Mesothelial cell of epicardium (in vitro differentiated cells): ENCODE measurements at places on chromosomes 13 and 19.

DNA sequence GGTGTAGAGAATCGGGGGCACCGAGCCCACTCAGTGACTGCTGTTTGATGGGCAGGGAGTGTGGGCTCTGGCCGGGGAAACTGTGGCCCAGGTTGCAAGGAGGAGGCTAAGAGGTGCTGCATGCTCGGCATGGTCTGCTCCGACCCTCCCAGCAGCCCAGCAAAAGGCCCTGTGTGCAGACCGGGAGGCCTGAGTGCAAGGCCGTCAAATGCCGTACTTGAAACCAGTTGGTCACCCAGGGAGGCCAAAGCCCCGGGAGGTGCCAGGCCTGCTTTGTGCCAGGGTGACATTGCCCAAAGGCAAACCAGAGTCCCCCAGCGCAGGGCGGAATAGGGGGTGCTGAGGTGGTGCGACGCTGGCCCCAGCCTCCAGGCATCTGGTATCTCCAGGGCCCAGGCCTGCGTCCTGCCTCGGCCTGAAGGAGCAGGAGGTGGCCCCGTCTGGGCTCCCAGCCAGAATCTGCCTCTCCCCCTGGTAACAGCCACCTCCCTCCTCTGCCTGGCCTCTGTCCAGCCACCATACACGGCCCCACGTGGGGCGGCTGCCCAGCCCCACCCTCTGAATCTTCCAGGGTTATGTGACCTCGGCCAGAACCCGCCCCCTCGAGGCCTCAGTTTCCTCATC, 4.0 kb downstream of the PIK3R2 start:
- DNase-seq: peak; percentile 71

DNA sequence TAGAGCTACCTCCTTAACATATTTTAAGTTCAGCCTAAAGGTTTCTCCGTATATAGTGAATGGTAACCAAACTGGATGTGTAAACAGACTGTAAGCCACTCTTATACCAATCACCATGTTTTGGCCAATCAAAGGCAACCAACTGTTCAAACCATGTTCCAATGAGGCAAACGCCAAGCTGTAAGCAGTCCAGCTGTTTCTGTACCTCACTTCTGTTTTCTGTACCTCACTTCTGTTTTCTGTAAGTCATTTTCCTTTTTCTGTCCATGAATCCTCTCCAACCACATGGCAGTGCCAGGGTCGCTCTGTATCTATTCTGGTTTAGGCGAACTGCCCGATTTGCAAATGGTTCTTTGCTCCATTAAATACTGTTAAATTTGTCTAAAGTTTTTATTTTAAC, 24.4 kb downstream of the COMMD6 start:
- no peak for DNase-seq

DNA sequence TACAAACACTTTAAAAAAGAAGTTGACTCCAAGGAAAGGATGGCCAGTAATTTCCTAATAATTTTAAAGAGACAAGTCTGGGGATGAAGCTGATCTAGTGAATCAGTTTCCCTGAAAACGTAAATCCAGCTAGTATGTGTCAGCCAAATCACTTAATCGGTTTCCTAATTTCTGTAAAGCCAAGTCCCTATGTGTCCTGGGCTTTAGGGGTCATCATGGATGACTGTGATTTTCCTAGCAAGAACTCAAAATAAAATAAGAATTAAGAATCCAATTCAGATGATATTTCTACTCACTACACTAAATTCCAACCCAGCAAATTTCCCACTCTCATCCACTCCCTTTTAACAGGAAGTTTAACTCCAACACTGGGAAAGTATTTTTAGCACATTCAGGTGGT, 35.9 kb downstream of the ELF1 start:
- DNase-seq: no peak

DNA sequence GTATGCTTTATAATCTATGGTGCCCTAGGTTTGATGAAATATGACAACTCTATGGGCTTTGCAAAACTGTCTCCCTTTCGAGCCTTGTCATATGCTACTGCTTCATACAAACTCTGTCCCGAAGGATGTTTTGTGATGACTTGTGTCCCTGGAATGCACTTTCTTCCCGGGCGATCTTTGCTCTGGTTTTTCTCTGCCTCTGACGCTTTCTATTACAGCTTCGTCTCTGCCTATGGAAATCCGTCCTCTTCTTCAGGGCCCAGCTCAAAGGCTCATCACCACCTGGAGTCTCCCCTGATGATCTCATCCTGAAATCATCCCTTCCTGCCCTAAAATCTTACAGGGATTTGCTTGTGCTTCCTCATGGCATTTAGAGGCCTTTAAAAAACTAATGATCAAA, 191.5 kb upstream of the KL start:
- DNase-seq: no peak

DNA sequence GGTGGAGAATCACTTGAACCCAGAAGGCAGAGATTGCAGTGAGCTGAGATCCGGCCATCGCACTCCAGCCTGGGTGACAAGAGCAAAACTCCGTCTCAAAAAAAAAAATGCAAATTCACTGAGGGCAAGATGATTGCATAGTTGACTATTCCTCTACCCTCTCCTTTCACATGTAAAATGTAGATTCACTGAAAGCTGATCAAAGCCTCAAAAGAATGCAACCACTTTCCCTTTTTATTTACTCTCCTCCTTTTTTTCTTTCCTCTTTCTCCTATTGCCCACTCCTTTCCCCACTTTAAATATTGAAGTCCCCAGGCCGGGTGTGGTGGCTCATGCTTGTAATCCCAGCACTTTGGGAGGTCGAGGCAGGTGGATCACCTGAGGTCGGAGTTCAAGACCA, 6.3 kb downstream of the TEX101 start:
- no peak for DNase-seq

- no peak for DNase-seq
Observed at GRCh38 chr13:76597868-76598267, 288.3 kb downstream of the KCTD12 start.
